ENCODE measurements at places on chromosomes 7 and 10.
A peak's percentile ranks its signal among the peaks of the same experiment; 100 is the strongest.

GRCh38 chr7:95897557-95898251 is 125.3 kb downstream of the DYNC1I1 start:
- no peak for DNase-seq

- no peak for DNase-seq
Measured at GRCh38 chr10:3955955-3956617, 171.1 kb upstream of the KLF6 start.

DNA sequence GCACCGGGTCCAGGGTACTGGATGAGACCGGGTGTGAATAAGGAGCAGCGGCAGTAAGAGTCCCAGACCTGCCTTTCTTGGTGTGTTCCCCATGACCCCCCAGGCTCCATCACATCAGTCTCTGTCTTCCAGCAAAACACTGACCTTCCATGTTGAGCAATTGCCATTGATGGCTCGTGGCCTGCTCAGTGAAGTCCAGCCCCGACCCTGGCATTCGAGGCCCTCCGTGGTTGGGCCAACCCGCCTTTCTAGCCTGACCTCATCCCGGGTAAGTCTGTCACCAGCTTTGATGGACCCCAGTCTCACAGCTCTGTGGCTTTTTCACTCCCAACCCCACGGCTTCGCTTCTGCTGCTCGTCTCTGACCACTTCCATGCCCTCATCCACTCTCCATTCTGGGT is 6.4 kb downstream of the MMP21 start:
- no peak for DNase-seq

- no peak for DNase-seq
Measured at GRCh38 chr7:156625580-156625979, 15.0 kb upstream of the RNF32 start.

DNA sequence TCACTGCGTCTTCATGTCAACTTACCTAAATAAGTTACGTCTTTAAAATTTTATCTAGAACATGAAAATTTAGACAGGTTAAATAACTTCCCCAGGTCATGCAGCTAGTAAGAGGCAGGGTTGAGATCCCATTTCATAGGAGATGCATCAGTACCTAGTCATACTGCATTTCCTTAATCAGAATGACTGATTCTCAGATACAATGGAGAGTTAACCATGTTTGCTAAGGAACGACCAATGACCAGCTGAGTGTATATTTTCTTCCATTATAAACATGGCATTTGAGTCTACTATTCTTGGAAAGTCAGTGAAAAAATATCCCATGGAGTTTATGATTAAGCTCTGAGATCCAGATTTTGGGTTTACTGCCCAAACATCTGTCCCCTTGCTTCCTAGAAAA is 39.6 kb downstream of the ENTPD1 start:
- no peak for DNase-seq

GRCh38 chr10:100810091-100810834 is 64.9 kb downstream of the PAX2 start:
- no peak for DNase-seq

GRCh38 chr10:100998991-100999741 is 442 bp upstream of the LZTS2 start:
- peak; percentile 67 for DNase-seq

GRCh38 chr10:133257489-133258065 is 19.1 kb downstream of the ADAM8 start:
- DNase-seq, result no peak

GRCh38 chr7:39306016-39306570 is 260.1 kb upstream of the YAE1 start:
- DNase-seq, result no peak

- DNase-seq, result no peak
Measured at GRCh38 chr10:95264227-95265051, 26.4 kb downstream of the PDLIM1 start.

GRCh38 chr7:16402091-16402490 is 19.2 kb downstream of the CRPPA start:
- no peak for DNase-seq

GRCh38 chr7:85162721-85163120 is 24.1 kb downstream of the SEMA3D start:
- DNase-seq, result no peak

GRCh38 chr7:48880851-48881250 is 43.5 kb upstream of the CDC14C start:
- DNase-seq, result no peak

- DNase-seq, result no peak
Measured at GRCh38 chr10:28676326-28676967, 874 bp upstream of the BAMBI start.

DNA sequence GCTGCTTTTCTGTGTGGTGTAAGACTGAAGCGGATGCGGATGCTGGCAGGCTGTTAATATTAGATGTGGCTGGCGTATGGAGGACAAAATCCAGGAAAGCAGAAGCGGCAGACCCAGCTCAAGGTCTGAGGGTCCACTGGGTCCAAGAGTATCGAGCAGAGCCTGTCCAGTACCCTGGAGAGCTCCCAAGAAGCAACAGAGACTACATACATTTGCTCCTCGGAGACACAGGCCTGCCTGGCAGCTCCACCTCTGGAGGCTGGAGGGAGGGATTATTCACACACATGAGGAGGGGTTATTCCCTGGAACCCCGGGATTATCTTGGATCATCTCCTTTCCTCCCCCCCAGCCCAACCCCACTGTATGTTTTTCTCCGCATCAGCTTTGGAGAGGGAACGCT is 31.3 kb upstream of the LOXL4 start:
- DNase-seq, result no peak

GRCh38 chr7:137454767-137455166 is 111.2 kb upstream of the PTN start:
- no peak for DNase-seq

Data from stimulated activated CD4-positive, alpha-beta T cell treated with anti-CD3 and anti-CD28 coated beads, Interleukin-12 subunit alpha, Interleukin-12 subunit beta, amount 100 ng/mL, for 48 hours (primary cell).